COR-L47 (cell line): ENCODE measurements at places on chromosomes 16 and 17.

DNA sequence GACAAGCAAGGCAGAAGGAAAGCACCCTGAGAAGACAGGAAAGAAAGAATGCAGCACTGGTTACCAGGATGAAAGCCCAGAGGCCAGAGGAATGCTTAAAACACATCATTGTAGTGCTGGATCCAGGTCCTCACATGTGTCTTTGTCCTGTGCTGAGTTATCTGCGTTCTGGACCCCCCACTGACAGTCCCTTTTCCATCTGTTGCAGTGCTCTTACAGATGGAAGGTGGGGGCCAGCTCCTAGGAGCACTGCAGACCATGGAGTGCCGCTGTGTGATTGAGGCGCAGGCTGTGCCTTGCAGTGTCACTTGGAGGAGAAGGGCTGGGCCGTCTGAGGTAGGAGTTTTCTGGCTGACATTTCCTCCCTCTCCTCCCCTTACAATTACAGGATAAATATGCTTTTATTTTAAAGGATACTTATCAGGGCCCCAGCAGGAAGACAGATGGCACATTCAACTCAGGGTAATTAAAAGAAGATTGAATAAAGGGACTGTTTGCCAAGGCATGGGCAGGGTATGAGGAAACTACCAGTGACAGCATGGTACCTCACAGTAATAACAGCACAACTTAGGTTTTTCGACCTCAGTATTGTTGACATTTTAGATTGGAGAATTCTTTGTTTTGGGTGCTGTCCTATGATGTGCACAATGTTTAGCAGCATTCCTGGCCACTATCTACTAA, 3.0 kb downstream of the EME1 start:
- DNase-seq = peak; percentile 75

DNA sequence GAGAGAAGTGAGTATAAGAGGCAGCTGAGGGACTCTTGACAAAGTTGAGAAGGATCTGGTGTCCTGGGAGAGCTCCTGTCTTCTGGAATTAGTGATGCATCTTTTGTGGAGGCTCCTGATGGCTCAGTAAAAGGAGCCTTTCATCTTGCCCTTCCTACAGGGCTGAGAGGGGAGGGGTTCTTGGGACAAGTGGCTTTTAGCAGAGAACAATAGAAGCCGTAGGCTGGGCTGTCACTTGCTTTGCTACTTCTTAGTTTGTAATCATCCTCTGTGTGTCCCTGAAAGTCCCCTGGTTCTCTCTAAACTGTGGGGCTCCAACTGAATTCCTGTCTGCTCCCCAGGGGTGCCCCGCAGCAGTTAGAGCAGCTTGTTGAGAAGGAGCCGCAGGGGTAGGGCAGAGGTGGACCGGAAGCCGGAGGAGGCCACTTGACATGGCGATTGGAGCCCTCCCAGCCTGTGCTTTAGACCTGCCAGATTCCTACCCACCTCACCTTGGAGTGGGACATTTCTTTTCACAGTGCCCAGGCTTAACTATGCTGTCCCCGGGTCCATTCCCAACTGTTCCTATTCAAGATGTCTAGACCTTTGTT, 85.1 kb downstream of the PRKCA start:
- no peak for DNase-seq

- DNase-seq = no peak
Measured at GRCh38 chr16:84404936-84405639, 36.8 kb downstream of the ATP2C2 start.

GRCh38 chr17:34254146-34254545, 939 bp upstream of the CCL2 start:
- no peak for DNase-seq

DNA sequence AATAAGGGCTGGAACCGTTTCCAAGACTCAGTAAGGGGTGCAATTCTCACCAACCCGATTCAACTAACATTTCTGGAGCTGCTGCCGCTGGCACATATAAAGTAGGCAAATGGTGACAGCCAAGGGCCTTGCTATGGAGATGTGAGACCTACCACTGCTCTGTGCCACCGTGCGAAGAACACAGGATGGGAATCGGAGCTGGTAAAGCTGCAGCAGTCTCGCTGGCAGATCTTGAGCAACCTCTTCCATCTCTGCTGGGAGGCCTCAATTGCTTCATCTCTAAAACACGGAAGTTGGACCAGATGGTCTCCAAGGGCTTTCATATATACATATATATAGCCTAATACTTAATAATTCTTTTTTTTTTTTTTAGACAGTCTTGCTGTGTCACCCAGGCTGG, 128.9 kb upstream of the RCVRN start:
- no peak for DNase-seq

DNA sequence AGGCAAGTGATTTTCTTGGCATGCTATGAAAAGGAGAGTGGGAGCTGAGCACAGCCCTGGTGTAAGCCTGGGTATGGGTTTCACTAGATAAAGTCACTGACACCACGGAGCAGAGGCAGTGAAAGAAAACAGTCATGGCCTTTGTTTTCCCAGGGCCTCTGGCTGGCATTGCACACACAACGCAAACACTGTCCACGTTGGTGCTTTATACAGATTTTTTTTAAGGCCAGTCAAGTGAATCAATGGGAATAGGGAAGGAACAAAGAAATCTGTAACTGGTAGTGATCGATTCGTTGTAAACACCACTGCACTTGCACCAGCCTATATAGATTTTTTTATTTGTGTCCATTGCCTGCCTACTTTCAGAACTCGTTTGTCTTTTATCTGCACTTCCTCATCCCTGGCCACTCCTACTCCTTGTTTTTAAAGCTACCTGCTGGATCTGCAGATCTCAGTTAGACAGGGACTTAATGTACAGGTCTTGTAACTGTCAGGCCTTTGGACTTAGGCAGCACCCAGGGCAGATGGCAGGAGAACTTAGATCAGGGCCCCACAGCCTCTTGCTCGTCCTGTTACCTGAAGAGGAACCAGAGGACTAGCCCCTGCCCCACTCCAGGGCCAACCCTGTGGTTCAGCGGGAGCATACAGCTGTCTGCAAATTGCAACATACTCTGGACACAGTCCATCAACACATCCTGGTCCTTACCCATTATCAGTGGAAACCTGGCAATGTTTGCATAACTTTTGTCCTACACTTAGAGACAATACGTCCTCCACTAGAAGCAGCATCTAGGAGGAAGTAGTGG, 10.6 kb upstream of the TMIGD1 start:
- DNase-seq = peak; percentile 38

DNA sequence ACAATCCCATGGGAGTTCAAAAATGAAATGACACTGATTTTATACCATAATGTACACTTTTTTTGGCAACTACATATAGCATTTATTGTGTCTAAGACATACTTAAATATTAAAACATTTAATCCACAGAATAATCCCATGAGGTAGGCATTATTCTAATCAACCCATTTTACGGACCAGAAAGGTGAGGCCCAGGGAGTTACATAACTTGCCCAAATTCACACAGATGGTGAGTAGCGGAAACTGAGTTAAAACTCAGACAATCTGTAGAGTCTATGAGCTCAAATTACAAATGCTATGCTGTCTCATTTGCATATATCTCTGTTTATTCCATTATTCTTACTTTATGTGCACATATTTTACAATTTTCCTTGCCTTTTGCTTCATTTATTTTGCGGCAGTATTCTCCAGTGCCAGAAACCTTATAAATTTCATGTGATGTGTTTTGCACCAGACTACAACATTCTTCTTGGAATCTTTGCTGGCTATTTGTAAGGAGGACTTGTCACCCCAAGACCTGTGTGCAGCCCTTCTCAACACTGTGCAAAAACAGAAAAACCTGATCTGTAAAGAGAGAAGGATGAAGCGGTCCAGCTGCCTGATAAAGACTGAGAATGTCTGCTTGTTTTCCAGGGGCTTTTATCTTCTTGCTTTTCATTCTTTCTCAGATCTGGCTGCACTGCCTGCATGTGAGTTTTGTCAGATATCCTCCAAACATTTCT, 2.3 kb upstream of the ABCA9 start:
- DNase-seq = no peak

GRCh38 chr16:84382396-84382795, 14.1 kb downstream of the ATP2C2 start:
- DNase-seq = no peak

DNA sequence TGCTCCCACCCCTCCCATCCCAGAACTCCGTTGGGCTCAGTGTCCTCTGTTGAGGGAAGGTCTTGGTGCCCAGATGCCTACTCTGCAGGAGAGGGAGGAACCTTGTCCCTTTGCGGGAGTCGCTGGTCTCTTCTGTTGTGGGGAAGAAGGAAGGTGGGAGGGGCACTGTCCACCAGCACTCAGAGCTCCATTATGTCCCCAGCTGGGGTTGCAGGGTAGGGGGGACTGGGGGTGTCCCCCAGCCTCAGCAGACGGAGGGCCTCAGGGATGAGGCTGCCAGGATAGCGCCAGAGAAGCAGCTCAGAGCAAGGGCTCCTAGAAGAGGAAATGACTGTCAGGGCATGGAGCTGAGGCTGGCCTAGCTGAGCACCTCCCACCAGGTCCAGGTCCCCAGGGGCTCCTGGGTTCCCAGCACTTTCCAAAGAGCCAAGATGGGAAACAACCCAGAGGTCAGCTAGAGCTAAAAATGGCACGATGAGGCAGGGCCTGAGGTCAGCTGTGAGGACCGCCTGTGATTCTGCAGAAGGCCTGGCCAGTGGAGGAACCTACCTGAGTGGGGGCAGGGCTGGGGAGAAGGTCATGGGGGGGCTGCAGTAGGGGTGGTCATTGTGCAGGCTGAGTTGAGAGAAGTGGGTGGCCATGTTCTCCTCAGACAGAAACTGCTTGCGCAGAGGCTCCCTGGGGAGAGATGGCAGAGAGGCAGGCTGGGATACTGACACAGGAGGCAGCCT, 893 bp downstream of the HCFC1R1 start:
- DNase-seq = no peak
